Pancreas (tissue), 10 donors: ENCODE measurements at places on chromosomes 2 and 18. TPM values are rescaled to one million over a fixed set of nuclear protein-coding genes. Genes with fewer than 3 reads are reported as not detected.

DNA sequence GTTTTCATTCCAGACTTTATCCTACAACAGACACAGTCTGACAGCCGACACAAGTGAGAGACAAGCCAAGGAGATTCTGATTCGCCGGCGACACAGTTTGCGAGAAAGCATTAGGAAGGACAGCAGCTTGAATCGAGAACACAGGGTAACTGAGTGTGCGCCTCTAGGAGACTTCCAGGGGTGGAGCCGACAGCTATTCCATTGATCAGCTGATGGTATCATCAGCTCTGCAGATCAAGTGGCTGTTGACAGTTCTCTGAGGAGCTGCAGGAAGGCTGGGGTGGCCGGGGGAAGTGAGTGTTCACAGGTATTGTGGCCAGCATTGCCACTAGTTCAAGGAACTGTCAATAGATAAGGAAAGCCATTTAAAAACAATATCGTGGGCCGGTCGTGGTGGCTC lies 57.3 kb upstream of the TMEM182 start:
- H3K4me3 ChIP-seq = no peak overlapping the region
- no peaks in the 10 kb centered on the region for H3K36me3 ChIP-seq
- H3K4me1 ChIP-seq = no peaks in the 10 kb centered on the region
- no peak overlapping the region for H3K27ac ChIP-seq
- no peak for DNase-seq

GRCh38 chr2:149399934-149400615 lies 69.7 kb downstream of the LYPD6 start:
- no peaks in the 10 kb centered on the region for H3K4me1 ChIP-seq
- no peaks in the 10 kb centered on the region for H3K27me3 ChIP-seq
- peak; percentile 19 for DNase-seq
- H3K4me3 ChIP-seq = no peak overlapping the region
- H3K36me3 ChIP-seq = no peaks in the 10 kb centered on the region
- no peak overlapping the region for H3K27ac ChIP-seq

GRCh38 chr2:86675511-86676015 lies 44.5 kb upstream of the RMND5A start:
- H3K36me3 ChIP-seq = no peaks in the 10 kb centered on the region
- no peak overlapping the region for H3K4me3 ChIP-seq
- H3K4me1 ChIP-seq = peaks cover 9% of the 10 kb centered on the region
- H3K27me3 ChIP-seq = no peaks in the 10 kb centered on the region

DNA sequence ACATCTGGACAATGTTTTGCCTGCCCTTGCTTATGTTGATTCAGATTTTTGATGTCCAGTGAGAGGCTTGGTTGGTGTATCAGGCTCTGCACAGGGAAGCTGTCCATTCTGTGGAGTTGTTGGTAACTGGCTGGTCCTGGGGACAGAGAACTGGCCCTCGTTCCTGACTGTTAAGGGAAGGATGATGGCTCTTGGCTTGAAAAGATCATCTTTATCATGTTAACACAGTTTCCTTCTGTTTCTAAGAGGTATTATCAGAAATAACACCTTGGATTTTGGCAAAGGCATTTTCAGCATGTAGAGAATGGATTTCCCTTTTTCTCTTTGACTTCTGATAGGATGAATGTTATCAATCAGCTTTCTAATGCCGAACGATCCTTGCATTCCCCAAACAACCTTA lies 19.3 kb downstream of the STK25 start:
- no peak overlapping the region for H3K27ac ChIP-seq
- no peaks in the 10 kb centered on the region for H3K36me3 ChIP-seq

DNA sequence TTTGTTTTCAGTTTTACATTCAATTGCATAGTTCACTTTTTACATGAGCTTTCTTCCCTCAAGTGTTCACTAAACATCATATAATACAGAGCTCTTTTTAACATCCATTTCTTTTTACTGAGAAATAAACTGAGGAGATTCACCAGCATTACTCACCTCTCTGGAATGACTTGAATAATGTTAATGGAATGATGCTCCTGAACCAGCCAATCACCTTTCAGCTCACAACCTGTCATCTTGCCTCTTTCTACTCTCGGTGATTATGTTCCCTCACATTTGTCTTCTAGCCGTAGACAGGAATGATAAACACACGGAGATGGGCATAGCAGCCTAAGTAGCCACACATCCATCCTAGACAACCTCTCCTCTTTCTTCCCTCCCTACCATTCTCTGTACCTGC lies 301.7 kb downstream of the PAX3 start:
- H3K4me3 ChIP-seq = no peak overlapping the region
- H3K27ac ChIP-seq = no peak overlapping the region
- H3K27me3 ChIP-seq = peaks cover 4% of the 10 kb centered on the region
- no peaks in the 10 kb centered on the region for H3K36me3 ChIP-seq

GRCh38 chr2:216878072-216878471 lies 18.2 kb upstream of the TNP1 start:
- H3K4me1 ChIP-seq = no peaks in the 10 kb centered on the region
- DNase-seq = no peak
- H3K27me3 ChIP-seq = no peaks in the 10 kb centered on the region
- H3K4me3 ChIP-seq = no peak overlapping the region
- no peaks in the 10 kb centered on the region for H3K36me3 ChIP-seq
- H3K27ac ChIP-seq = no peak overlapping the region

DNA sequence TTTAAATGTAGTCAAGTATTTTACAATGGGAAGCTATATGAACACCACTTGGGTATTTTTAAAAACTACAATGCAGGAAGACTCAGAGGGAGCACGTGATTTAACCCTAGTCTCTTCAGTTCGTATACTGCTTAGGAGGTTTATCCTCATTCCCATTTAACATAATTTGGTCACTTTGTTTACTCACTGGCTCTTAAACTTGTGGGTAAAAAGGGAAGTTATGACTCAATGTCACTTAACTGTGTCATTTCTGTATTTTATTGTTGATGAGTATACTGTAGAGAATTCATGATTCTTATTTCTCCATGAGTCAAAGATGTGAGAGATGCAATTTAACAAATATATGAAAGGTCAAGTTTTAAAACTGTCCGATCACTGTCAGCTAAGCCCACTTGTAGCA lies 48.2 kb downstream of the SLC66A3 start:
- H3K36me3 ChIP-seq = peaks cover 20% of the 10 kb centered on the region
- no peak for DNase-seq
- no peaks in the 10 kb centered on the region for H3K4me1 ChIP-seq
- H3K4me3 ChIP-seq = no peak overlapping the region
- H3K27ac ChIP-seq = no peak overlapping the region

DNA sequence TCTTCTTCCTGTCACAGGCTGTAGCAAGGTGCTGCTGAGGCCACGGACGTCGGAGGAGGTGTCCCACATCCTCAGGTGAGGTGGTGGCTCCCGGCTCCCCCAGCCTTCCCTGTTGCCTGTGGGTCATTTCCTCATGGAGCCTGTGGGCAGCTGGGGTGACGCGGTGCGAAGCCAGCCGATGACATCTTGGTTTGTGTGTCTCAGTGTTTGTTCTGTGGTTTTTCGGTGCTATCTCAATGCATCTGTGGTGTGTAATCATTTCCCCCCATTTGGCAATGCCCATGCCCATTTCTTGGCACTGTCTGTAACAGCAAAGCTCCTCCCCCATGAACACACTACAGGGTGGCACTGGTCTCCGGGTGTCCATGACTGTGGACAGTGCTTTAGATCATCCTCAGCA lies 6.6 kb downstream of the D2HGDH start:
- H3K27ac ChIP-seq = no peak overlapping the region
- H3K36me3 ChIP-seq = peaks cover 10% of the 10 kb centered on the region
- no peaks in the 10 kb centered on the region for H3K4me1 ChIP-seq
- no peak overlapping the region for H3K4me3 ChIP-seq

DNA sequence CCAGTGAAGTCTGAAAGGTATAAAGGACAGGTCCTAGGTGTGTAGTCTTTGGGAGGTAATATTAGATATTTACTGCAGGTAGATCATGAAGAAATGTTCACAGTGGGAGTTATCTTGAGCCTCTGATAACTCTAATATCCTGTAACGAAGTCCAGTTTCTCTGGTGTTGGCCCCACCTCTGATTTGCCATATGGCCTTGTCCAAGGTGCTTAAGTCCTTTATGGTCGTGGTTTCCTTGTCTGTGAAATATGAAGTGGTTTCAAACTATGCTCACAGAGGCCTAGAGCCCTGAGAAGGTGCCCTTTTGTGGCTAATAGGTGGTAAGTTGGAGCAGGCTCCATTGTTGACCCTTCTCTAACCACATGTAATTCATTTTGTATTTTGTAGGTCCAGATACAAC lies 190.7 kb downstream of the ICOS start:
- no peaks in the 10 kb centered on the region for H3K27me3 ChIP-seq
- no peak overlapping the region for H3K27ac ChIP-seq
- no peak overlapping the region for H3K4me3 ChIP-seq
- no peaks in the 10 kb centered on the region for H3K4me1 ChIP-seq

- no peaks in the 10 kb centered on the region for H3K4me1 ChIP-seq
- no peak for DNase-seq
- H3K4me3 ChIP-seq = no peak overlapping the region
- H3K36me3 ChIP-seq = no peaks in the 10 kb centered on the region
- no peaks in the 10 kb centered on the region for H3K27me3 ChIP-seq
Measured at GRCh38 chr18:54382733-54383252, 25.1 kb downstream of the C18orf54 start.

- H3K4me3 ChIP-seq = no peak overlapping the region
- H3K27me3 ChIP-seq = no peaks in the 10 kb centered on the region
- no peak for DNase-seq
- no peaks in the 10 kb centered on the region for H3K4me1 ChIP-seq
Measured at GRCh38 chr2:85692039-85692645, 2.0 kb upstream of the GNLY start.

- H3K36me3 ChIP-seq = no peaks in the 10 kb centered on the region
- H3K27me3 ChIP-seq = no peaks in the 10 kb centered on the region
- DNase-seq = no peak
- no peak overlapping the region for H3K4me3 ChIP-seq
- no peaks in the 10 kb centered on the region for H3K4me1 ChIP-seq
- H3K27ac ChIP-seq = no peak overlapping the region
Measured at GRCh38 chr2:128237081-128237534, 81.6 kb downstream of the HS6ST1 start.

GRCh38 chr18:45171679-45172191 lies 443.5 kb upstream of the SLC14A2 start:
- H3K36me3 ChIP-seq = no peaks in the 10 kb centered on the region
- H3K4me1 ChIP-seq = no peaks in the 10 kb centered on the region
- DNase-seq = no peak
- H3K4me3 ChIP-seq = no peak overlapping the region

DNA sequence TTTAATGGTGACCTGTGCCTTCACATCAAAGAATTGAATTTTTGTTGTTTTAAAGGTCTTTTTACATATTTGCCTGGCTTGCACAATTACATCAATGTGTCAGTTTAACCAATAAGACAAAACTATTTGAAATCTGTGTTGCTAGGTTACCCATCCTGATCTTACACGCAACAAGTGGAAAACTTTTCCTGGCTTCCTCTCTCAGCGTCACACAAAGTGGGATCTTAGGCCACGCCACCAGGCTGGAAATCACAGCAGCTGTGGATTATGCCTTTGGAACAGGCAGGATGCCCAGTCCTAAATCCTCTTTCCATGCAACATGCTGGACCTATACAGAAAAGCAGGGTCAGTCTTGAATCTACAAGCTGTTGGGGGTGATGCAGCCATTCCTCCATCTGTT lies 298.2 kb upstream of the HNRNPA3 start:
- no peaks in the 10 kb centered on the region for H3K4me1 ChIP-seq
- no peaks in the 10 kb centered on the region for H3K36me3 ChIP-seq
- DNase-seq = no peak
- no peaks in the 10 kb centered on the region for H3K27me3 ChIP-seq
- H3K4me3 ChIP-seq = no peak overlapping the region
- no peak overlapping the region for H3K27ac ChIP-seq

DNA sequence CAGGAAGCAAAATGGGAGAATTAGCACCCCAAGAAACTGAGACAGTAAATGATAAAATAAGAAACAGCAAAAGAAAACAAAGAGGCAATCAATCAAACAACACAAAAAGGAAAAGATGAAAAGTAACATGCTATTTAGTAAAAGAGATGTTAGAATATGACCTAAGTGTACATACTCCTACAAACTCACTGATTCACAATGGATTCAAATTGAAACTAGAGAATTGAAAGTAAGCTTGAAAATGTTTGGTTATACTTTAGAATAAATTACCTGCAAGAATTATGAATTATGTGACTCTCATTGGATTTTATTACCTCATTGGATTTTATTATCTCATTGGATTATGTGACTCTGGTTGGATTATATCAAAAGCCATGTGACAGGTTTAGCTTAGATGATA lies 22.8 kb upstream of the CCNYL1 start:
- H3K36me3 ChIP-seq = no peaks in the 10 kb centered on the region
- no peak overlapping the region for H3K4me3 ChIP-seq
- H3K4me1 ChIP-seq = no peaks in the 10 kb centered on the region
- no peaks in the 10 kb centered on the region for H3K27me3 ChIP-seq
- H3K27ac ChIP-seq = no peak overlapping the region

DNA sequence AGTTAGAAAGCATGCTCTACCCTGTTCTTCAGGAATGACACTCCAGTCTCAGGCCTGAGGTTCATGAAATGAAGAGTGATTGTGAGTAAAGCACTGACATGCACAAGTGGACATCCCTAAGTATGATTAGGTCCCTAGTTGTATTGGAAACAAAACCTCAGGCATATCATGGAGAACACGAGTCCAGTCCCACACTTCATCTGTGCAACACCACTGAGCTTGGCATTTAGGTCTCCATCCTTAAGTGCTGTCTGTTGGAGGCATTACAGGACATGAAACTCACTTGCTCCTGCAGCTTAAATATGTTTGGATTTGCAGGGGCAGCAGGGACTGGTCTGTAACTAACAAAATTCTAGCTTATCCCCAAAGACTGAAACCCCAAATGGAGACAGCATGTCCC lies 250.3 kb upstream of the KLHL29 start:
- no peaks in the 10 kb centered on the region for H3K27me3 ChIP-seq
- no peaks in the 10 kb centered on the region for H3K36me3 ChIP-seq
- no peak for DNase-seq
- H3K4me3 ChIP-seq = no peak overlapping the region
- H3K4me1 ChIP-seq = no peaks in the 10 kb centered on the region
- no peak overlapping the region for H3K27ac ChIP-seq

GRCh38 chr2:9300214-9300613 lies 93.6 kb downstream of the ASAP2 start:
- no peaks in the 10 kb centered on the region for H3K27me3 ChIP-seq
- no peak for DNase-seq
- no peak overlapping the region for H3K4me3 ChIP-seq

The NEURL3 gene
- 13.4 TPM for total RNA-seq

The KLHL41 gene
- 0.67 TPM for total RNA-seq

The COA5 gene
- 9.3 TPM for total RNA-seq

The APOB gene
- total RNA-seq = 3.2 TPM

The PIEZO2 gene
- 3.9 TPM for total RNA-seq

The SCTR gene
- total RNA-seq = 60.2 TPM

The PLGLB2 gene
- total RNA-seq = 0.58 TPM

The CPSF3 gene
- 9.7 TPM for total RNA-seq

The TCF23 gene
- not detected for total RNA-seq

The TRIM54 gene
- total RNA-seq = 0.46 TPM

The SH3RF3 gene
- total RNA-seq = 1.1 TPM

The SOX11 gene
- not detected for total RNA-seq

The DHRS9 gene
- total RNA-seq = 1.1 TPM
